ENCODE measurements at places on chromosomes 1 and 21.

DNA sequence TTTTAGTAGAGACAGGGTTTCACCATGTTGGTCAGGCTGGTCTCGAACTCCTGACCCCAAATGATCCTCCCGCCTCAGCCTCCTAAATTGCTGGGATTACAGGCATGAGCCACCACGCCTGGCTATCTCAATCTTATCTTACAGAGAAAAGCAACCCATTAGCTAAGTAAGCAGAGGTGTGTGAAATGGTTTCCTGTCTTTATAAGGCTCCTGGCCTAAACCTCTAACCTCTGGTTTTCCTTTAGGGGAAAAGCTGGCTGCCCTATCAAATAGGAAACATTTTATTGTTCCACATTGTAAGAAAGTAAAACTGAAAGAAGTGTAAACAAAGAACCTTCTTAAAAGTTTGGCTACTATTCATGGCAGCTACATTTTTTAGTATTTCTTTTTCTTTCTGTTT lies 78.3 kb upstream of the MORC3 start:
- no peak for DNase-seq

- no peak for DNase-seq
Observed at GRCh38 chr1:154006136-154006535, 15.6 kb downstream of the RPS27 start.

- peak; percentile 79 for DNase-seq
Observed at GRCh38 chr21:14120091-14120734, 90.5 kb downstream of the LIPI start.

GRCh38 chr1:77095236-77095635 lies 124.0 kb downstream of the PIGK start:
- DNase-seq = no peak

DNA sequence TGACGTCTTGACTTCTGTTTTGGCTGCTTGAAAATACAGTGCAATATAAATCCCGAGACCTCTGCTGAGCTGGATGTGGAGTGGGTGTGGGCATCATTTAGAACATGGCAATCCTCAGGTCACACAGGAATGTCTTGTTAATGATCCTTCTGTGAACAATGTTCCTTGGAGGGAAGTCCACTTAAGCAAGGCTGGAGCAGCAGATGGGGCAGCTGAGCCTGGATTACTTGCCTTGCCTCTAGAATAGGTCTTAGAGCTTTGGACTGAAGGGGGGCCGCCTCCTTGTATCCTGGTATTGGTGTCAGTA lies 926 bp upstream of the SCMH1 start:
- DNase-seq = no peak

DNA sequence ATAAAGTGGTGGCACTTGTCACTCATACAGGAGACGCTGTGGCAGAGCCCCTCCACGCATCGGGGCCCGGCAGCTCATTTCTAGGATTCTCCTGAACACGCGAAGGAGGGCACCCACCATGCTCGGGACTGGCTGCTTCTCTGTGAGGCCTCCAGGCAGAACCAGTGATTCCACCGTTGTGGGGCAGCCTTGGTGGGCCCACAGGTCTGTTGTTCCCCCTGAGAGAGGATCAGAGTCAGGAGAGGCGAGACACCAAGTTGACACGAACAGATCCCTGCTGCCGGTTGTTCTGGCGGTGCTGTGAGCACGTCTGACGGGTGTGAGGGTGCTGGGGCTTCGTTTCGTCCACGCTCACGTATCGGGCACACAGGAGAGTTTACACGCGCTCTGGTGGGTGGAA lies 26.6 kb downstream of the PRKCZ start:
- no peak for DNase-seq

GRCh38 chr21:38531591-38531990 lies 33.3 kb upstream of the ERG start:
- DNase-seq = no peak

GRCh38 chr21:34579411-34579810 lies 35.5 kb downstream of the RCAN1 start:
- no peak for DNase-seq

DNA sequence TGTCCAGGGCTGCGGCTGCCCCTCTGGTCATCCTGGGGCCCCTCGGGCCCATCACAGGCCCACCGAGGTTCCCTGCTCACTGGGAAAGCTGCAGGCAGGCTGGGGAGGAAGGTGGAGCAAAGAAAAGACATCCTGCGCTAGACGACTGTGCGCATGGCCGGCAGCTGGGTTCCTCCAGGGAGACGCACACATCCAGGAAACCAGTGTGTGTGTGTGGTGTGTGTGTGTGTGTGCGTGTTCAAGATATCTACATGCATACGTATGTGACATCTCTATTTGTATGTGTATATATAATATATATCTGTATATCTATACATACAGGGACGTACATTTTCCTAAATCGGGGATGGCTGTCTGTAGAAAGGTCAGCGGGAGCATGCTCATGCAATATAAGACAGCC lies 63.7 kb downstream of the ACOT7 start:
- DNase-seq = no peak

DNA sequence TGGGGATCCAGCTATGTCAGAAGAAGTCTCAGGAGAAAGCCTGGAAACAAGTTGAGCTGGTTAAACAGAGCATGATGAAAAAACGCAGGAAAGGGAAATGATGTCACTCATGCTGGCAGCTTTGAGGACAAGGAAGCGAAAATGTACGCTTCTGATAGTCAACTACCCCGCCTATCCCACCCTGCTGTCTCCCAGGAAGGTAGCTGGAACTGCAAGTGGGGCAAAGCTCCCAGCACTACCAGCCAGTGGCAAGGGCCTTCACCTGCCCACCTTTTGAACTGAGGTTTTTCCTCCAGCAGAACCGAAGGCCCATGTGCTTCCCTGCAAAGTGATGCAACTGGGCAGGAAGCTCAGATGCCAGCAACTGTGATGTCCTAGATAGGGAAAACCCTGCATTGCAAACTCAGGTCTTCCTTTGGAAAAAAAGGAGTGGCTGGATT lies 6.3 kb upstream of the IL20 start:
- DNase-seq = peak; percentile 32

Measured in DMS53 (cell line).